Stimulated activated naive CD8-positive, alpha-beta T cell treated with anti-CD3 and anti-CD28 coated beads, Interleukin-15, amount 100 ng/mL, for 72 hours (primary cell): ENCODE measurements at places on chromosomes 4 and X.

GRCh38 chr4:26008737-26009136, 94.7 kb downstream of the SMIM20 start:
- DNase-seq, result no peak

DNA sequence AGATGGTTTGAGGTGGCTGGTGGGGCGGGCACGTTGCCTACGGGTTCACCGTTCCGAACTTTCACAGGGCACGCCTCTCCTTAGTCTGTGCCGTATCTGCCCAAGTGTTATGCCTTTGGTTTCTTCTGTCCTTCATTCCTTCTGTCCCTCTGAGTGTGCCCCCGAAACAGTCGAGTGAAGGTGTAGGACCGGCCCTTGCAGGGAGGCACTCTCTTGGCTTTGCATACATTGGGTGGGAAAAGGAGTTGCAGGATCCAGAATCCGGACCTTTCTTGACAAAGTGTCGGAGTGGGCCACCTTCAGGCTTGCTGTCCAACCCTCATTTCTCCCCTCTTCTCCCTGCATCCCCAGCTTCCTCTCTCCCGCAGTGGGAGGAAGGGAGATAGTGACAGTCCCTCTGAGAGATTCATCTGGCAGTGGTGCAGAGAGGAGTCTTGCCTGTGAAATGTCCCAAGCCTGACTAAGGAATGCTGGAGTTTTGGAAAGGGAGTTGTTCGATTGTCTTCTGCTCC, 569 bp downstream of the ARFIP1 start:
- DNase-seq, result no peak

GRCh38 chr4:74948236-74948635, 15.3 kb downstream of the PARM1 start:
- no peak for DNase-seq

DNA sequence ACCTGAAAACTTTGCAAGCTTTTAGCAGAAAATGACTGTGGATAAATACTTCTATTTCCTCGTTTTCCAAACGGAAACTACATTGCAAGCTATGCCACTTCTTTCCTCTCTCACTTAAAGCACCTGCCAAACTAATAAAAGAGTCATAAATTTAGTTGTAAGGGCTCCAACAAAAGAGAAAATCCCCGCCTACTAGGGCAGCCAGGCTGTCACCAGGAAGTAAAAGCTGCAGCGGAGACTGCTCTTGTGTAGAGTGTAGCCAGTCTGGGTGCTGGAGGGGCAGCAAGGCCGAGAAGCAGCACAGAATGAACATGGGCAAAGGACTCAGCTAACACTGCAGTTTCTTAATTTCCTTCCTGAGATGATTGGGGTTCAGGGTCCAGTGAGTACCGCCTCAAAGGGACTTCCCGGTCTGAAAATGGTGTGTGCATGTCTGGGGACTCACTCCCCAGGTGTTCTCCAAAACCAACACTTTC, 89.3 kb upstream of the MAML3 start:
- DNase-seq, result no peak

DNA sequence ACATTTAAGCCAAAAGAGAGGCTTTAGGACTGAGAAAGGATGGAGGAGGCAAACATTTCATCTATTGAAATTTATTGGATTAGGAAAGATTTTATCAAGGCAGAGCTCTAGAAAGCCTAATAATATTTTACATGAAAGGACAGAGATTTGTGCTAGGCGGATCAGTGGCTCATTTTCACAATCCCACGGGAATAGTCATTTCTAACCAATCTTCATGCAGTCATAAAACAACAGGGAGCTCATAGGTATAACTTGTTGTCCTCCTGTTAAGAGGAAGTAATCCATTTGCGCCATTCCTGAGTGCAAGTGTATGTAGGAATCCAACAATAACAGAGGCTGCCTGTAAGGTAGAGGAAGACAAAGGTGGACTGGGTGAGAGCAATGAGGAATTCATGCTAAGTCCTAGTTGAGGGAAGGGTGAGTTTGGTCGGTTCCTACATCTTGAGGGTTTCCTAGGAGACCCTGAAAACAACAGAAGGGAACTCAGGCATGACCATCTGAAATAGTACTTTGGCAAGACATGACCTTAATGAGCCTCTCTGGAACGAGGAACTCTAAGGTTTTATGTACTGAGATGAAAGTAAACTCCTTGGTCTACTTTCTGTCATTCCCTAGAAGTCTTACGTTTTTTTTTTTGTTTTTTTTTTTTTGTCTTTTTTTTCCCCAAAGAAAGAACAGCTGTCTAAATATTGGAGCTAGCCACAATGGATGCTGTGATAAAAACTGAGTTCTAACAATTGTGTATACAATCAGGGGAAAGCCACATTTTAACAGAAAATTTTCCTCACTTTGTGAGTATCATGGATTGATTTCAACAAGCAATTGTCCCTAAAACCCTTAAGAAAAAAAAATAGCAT, 89.7 kb downstream of the GEMIN8 start:
- no peak for DNase-seq
